ENCODE measurements at places on chromosomes 12 and 14.

DNA sequence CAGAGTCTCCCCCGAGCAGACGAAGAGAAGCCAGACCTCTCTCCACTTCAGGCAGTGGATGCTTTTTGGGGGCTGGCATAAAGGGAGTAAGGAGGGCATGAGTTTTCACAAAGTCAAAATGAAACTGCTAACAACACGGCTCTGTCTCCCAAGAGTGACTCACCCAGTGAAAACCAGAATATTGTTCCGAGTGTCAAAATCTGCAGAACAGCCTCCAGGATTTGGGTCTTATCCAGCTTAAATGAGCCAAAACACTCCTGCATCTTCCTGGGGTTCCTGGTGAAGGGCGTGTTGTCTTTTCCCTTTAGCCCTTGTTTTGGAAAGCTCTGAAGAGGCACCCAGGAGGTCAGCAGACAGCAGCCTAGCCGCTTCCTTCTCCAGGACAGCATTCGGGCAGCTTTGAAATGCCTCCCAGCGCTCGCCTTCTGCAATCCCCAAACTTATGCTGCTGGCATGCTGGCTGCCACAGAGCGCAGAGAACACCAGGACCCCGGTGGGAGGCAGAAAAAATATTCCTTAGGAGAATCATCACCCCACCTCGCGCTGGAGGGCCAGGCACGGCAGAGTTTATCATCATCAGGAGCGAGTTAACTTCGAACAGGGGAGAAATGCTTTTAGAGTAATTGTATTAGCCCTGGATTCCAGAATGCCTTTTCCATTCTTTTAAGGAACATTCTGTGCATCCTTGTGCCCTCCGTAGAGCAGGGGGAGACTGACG, 117.7 kb upstream of the NCOR2 start:
- no peak for DNase-seq

- no peak for DNase-seq
Observed at GRCh38 chr14:22553445-22553844, 35.6 kb downstream of the DAD1 start.

DNA sequence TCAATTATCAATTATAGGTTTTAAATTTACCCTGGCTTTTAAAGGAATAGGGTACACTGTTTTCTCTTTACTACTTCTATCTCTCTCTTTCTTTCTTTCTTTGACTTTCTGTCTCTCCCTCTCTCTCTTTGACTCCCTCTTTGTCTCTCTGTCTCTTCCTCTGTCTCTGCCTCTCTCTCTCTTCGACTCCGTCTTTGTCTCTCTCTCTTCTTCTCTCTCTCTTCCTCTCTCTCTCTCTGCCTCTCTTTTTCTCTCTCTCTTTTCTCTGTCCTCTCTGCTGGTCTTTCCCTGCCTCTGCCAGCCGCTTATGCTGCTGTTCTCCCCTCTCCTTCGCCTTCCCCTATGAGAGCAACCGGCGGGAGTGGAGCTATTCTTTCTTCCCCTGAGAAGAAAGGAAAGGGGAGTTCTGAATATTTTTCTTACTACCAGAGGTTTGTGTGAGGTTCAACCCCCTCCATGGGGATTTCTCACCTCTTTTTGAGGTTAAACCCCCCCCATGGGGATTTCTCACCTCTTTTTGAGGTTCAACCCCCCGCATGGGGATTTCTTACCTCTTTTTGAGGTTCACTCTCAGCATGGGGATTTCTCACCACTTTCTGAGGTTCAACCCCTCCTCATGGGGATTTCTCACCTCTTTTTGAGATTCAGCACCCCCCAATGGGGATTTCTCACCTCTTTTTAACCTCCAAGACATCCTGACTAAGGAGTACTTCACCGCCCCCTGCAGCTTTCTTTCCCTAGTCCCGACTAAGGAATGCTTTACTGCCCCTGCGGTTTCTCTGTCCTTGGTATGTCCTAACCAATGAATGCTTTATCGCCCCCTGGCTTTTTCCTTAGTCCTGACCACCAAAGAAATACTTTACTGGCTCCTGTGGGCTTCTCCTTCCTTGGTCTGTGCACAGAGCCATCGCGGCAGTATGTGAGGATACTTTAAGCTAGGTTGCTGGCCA, 27.4 kb upstream of the DDHD1 start:
- no peak for DNase-seq

DNA sequence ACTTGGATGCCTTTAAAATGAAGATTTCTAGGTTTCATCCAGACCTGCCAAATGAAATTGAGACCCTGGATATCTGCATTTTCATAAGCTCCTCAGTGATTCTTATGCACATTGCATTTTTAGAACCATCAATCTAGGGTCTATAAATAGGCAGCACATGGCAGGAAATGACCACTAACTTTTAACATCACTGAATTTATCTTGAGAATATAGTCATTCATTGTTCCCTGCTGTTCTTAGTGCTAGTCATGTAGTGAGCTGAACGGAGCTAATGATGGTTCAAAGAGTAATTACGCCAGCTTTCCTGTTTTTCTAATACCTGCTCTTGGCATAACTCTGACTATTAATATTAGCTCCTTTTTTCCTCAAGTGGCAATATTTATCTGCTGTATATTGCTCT, 91.6 kb downstream of the TPH2 start:
- DNase-seq, result no peak

DNA sequence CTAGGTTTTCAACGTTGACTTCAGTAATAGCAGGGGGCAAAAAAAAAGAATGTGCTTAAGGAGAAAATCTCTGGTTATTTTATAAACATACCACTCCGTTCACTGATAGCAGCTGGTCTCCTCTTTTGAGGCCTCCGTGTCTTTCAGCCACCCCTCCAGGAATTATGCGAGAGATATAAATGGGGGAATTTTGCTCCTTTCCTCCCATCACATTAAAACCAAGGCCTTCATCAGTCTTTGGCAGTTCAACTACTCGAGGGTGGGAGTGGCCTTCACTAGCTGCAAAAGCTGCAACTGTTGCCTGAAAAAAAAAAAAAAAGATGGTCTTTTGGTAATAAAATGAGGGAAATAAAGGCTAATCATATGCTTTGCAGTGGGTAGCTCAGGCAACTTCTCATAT, 92.1 kb downstream of the LIN7A start:
- DNase-seq, result no peak

GRCh38 chr12:753611-754472, 1.5 kb downstream of the WNK1 start:
- DNase-seq, result peak; percentile 23

DNA sequence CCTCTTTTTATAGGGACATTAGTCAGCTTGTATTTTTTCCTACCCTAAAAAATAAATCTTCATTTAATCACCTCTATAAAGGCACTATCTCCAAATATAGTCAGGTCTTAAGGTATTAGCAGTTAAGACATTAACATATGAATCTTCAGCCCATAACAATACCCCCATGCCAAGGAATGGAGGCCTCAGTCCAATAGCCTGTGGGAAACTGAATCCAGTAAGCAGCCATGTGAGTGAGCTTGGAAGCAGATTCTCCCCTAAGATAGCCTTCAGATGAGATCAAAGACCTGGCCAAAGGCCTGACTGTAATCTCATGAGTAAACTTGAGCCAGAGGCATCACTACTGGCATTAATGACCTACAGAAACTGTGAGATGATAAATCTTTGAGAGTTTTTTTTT, 232.1 kb upstream of the SYT10 start:
- DNase-seq, result no peak

DNA sequence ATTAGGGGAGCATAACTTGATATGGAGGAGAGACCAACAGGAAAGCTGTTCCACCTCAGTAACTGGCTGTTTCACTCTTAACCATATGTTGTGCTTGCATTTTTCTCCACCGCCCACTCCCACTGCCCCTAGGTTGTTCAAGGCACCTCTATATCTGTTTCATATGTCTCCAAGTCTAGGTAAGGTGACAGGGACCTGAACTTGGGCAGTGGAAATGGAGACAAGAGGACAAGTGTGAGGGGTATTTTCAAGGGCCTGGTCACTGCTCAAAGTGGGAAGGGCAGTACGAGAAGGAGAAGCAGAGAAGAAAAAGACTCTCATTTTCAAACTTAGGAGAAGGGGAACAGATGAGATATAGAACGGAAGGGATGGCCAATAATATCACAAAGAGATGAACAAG, 3.1 kb downstream of the SLC38A1 start:
- no peak for DNase-seq

DNA sequence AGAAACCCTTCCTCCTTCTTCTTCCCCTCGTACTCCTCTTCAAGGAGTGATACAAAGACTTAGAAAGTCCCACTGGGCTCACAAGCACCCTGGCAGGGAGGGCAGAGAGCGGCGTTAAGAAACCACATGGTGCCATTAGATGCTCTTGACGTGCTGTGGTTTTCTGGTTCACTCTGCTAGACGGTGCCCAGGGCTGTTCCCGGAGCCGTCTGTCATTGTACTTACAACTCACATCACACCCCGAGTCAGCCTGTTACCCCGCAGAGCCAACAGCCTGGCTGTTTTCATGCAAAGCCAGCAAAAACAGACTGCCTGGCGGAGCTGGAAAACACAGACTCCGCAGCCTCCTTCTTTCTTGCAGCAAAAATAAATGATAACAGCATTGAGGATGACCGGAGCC, 232.6 kb upstream of the TBX3 start:
- DNase-seq, result no peak

GRCh38 chr12:68620519-68621471, 10.1 kb downstream of the RAP1B start:
- DNase-seq, result no peak

DNA sequence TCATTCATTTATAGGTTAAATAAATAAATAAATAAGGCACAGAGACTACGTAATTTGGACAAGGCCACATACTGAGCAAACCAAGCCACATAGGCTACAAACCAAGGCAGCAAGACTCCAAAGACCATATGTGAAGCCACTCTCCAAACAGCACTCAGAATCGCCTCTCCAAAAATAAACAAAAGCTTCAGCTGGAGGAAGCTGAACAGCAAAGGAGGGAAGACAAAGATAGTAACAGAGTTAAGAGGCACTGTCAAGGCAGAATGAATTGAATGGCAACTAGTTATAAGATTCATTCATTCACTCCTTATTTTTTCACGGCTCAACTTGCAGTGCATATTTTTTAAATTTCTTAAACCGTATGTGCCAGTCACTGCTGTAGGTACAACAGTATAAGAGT, 200.5 kb upstream of the GRIP1 start:
- DNase-seq, result no peak

DNA sequence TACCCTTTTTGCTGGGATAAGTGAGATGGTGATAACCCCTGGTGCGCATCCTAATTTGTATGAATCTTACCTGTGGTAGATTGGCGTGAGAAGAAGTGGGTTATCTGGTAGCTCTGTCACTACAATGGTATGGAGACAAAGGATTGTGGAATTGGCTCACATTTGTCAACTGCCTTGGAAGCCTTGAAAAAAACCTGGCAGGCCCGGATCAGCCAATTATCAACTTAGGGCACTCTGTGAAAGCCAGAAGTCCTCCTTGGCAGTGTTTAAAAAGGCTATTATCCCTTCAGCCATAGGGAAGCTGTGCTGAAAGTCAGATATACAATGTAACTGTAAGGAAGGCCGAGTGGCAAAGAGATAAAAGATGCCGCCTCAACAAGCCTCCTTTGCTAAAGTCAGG, 56.5 kb downstream of the WASHC3 start:
- DNase-seq, result no peak

DNA sequence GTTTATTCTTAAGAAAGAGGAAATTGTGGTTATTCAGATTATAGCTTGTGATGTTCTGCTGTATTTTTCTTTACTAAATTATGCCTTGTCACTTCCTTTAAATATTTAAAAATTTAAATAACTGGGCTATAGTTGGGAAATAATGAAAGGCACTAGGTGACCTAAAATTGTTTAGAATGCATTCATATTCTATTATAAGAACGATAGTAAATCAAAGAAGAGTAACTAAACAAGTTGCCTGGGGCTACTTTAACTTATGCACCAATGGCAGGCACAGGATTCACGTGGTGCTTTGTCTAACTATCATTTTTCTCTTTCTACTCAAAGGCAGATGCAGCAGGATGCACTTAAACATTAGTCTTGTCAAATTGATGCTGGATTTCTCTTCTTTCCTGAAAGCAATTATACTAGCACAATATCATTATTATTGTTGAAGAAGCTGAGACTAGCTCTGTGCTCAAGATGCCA, 190.7 kb upstream of the PPFIA2 start:
- DNase-seq, result peak; percentile 18

DNA sequence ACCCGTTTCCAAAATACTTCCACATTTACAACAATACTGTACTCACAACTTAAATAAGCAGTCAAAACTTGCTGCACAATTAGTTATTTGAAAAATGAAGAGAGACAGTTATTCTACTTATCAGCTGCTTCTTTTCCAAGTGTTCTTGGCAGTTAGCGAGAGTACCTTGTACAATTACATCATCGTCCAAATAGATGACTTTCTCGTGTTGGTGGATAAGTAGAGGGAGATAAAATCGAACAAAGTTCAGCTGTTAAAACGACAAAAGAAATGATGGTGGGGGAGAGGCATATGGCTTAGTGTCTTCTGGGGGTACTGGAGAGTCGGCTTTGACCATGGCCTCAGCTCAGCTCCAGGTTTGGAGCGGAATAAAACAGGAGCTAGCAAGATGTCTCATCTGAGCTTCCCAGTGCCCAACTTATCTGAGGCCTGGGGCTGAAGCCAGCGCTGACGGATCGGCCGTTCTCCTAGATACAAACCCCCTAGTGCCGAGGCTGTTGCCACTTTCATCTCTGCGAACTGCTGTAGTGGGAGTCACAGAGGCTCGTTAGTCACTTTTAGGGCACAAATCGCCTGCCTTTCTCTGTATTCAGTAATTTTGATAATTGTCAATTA, 31.7 kb downstream of the TDG start:
- DNase-seq, result no peak

DNA sequence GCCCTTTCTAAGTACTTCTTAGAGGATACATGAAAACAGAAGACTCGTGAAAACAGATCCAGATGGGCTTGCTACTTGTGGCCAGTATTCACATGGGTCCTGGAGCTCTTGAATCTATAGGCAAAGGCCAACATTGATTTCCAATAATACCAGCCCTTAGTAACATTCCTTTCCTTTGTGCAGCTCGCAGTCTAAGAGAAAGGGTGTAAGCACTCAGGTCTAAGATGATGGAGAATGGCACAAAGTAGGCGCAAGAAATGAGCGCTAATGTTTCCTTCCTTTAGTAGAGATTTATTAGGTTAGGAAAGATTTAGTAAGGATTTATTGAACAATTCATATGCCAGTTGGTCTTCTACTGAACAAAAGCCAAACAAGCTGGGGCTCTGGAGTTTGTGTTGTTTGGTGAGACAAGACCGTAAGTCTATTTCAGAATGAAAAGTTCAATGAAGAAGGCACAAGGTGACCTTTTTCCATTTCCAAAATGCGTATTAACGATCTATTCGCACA, 525 bp downstream of the RNU6-8 start:
- DNase-seq, result peak; percentile 67

DNA sequence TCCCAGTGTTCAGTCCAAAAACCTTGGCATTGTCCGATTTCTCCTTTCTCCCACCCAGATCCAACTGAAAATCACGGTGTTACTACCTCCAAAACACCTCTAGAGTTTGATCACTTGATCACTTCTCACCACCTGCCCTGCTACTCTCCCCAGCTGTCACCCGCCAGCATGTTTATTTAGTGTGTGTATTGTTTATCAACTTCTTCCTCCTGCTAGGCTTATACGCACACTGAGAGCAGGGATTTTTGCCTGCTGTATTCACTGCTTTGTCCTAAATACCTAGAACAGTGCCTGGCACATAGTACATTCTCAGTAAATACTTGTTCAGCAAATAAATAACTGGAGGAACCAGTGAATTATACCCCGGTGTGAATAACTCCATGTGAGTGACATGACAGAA, 5.0 kb downstream of the BDKRB1 start:
- no peak for DNase-seq

Measured in NCI-H1105 treated with DMSO at 0.1 percent for 48 hours (cell line).